ENCODE measurements at places on chromosomes 16 and 17. TPM values are rescaled to one million over a fixed set of nuclear protein-coding genes. Genes with fewer than 3 reads are reported as not detected.

DNA sequence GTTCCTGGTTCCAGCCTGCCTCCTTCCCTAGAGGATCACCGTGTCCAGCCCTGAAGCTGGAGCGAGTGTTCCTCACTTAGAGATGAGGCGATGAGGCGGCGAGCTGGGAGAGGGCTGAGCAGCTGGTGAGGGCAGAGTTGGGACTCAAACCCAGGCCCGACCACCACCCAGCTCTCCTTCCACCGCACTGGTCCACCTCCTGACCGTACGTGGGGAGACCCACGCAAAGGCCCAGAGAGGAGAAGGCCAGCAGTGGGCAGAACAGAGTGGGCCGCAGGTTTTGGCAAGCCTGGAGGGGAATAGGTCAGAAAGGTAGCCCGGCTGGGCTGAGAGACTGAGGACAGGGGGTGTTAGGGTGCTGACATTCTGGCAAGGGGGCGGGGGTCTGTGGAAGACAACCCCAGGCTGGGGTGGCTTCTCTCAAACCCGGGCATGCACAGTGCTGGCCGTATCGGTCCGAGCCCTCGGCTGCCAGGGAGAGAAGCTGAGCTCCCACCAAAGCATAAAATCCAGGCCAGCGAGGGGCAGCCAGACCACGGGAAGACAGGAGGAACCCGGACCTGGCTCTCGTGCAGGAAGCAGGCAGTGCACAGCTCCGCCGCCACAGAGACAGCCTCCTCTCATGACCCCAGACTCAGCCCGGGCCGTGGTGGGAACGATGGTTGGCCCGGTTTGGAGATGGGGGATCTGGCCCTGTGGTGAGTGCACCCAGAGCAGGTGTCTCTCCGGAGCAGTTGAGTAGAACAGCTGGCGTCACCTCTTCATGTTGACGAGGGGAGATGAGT lies 24.9 kb downstream of the MLYCD start:
- H3K36me3 ChIP-seq = no peaks in the 10 kb centered on the region
- H3K27me3 ChIP-seq = no peaks in the 10 kb centered on the region
- H3K27ac ChIP-seq = no peak overlapping the region
- no peak for DNase-seq

DNA sequence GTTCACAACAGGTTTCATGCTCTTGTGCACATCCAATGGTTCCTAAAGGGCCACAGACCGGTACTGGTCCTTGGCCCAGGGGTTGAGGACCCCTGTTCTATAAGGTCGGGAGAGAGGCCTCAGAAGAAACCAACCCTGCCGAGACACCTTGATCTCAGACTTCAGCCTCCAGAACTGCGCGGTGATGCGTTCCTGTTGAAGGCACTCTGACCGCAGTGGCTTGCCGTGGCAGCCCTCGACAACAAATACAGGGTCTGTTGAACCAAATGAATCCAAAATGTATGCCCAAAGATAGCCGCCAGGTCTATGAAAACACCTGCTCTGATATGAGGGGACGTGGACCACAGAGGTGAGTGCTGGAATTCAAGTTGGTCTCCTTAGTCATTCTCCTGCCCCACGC lies 389.8 kb downstream of the SEC14L1 start:
- no peak overlapping the region for H3K4me3 ChIP-seq
- no peaks in the 10 kb centered on the region for H3K27me3 ChIP-seq
- H3K4me1 ChIP-seq = no peaks in the 10 kb centered on the region
- H3K27ac ChIP-seq = no peak overlapping the region
- DNase-seq = no peak
- no peaks in the 10 kb centered on the region for H3K36me3 ChIP-seq

DNA sequence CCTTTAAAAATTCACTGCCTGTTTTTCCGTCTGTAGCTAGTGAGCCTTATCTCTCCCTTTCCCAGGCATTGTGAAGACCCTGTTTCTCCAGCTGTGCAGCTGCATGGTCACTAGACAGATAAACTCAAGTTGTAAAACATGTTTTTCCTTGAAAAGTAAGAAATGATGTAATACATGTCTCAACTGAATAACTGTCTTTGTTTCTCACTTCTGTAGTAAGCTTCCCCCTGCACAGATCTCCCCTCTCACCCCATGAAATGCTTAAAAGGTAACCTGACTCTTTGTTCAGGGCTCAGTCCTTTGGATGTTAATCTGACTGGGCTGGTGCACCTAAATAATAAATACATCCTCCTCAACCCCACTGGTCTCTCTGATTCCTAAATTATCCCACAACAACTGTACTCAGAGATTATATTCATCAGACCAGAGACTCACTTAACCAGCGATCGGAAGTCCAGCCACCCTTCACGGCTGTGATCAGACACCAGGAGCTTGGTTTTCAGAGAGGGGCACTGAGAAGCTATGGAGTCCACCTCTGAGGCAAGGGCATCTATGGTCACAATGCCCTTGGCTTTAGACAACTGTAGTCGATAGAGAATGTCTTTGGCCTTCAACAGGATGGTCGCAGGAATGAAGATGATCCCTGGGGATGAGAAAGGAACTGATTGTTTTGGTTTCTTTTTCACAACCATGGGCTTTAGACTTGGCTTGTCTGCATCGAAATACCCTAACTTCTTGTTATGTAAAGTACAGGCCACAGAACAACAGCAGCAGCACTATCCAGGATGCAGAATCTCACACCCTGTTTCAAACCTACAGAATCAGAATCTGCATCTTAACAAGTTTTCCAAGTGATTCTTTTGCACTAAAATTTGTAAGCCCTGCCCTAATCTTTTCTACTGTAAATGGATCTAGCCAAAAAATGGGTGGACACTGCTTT lies 15.4 kb downstream of the ACSM1 start:
- H3K27ac ChIP-seq = no peak overlapping the region
- no peak overlapping the region for H3K4me3 ChIP-seq
- 0 out of 2 replicates have a peak, but pooled peaks cover 3% of the 10 kb centered on the region for H3K27me3 ChIP-seq
- no peaks in the 10 kb centered on the region for H3K4me1 ChIP-seq
- DNase-seq = no peak

DNA sequence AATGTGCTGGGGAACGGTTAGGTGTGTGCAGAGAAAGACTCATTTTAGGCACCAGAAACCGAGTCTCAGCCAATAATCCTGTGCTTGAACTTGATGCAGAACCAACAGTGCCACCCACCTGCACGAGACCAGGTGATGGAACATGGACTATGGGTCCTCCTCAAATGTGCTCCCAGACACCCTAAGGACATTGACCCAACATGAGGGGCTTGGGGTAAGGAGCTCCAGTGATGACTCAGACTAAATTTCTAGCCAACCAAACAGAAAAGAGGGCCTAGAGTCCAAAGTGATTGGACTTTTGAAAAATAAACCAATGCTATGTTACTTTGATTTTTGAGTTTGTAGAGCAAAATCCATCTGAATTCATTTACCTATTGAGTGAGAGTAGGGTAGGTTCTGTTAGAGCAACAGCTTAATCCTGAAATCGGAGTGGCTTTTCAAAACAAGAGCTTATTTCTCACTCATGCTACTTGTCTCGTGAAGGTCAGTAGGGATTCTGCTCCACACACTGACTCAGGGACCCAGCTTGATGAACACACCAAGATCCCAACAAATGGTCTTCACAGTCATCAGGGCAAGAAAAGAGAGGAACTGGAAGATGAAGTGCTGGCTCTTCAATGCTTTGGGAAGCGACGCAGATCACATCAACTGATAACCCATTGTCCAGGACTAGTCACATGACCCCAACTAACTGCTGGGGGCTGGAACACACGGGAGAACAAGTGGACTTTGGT lies 21.8 kb downstream of the FAM20A start:
- no peak overlapping the region for H3K4me3 ChIP-seq
- no peak overlapping the region for H3K27ac ChIP-seq
- no peaks in the 10 kb centered on the region for H3K36me3 ChIP-seq
- no peaks in the 10 kb centered on the region for H3K4me1 ChIP-seq
- no peak for DNase-seq
- H3K27me3 ChIP-seq = no peaks in the 10 kb centered on the region

GRCh38 chr17:2898255-2898926 lies 102.2 kb downstream of the RAP1GAP2 start:
- no peaks in the 10 kb centered on the region for H3K36me3 ChIP-seq
- no peak for DNase-seq
- no peaks in the 10 kb centered on the region for H3K27me3 ChIP-seq
- peaks cover 17% of the 10 kb centered on the region for H3K4me1 ChIP-seq
- no peak overlapping the region for H3K27ac ChIP-seq

Gene SEZ6L2
- 49.3 TPM for total RNA-seq

Gene CSH2
- not detected for total RNA-seq

GRCh38 chr17:37388266-37388665 lies 12.5 kb downstream of the C17orf78 start:
- no peak for DNase-seq
- no peaks in the 10 kb centered on the region for H3K27me3 ChIP-seq

Gene CCT6B
- total RNA-seq = 1.1 TPM

Gene CCL7
- total RNA-seq = not detected

GRCh38 chr17:43382776-43383175 lies 16.0 kb upstream of the ARL4D start:
- DNase-seq = no peak
- H3K4me1 ChIP-seq = peaks cover 6% of the 10 kb centered on the region
- H3K36me3 ChIP-seq = no peaks in the 10 kb centered on the region
- no peaks in the 10 kb centered on the region for H3K27me3 ChIP-seq
- no peak overlapping the region for H3K4me3 ChIP-seq

GRCh38 chr17:1027044-1027443 lies 30.1 kb downstream of the TIMM22 start:
- H3K4me3 ChIP-seq = no peak overlapping the region
- peaks cover 5% of the 10 kb centered on the region for H3K4me1 ChIP-seq
- no peaks in the 10 kb centered on the region for H3K27me3 ChIP-seq
- no peak overlapping the region for H3K27ac ChIP-seq
- no peaks in the 10 kb centered on the region for H3K36me3 ChIP-seq

GRCh38 chr17:45353043-45353442 lies 36.2 kb upstream of the MAP3K14 start:
- H3K4me3 ChIP-seq = no peak overlapping the region
- DNase-seq = no peak
- no peaks in the 10 kb centered on the region for H3K36me3 ChIP-seq
- no peaks in the 10 kb centered on the region for H3K27me3 ChIP-seq

Gene KRT25
- total RNA-seq = not detected

DNA sequence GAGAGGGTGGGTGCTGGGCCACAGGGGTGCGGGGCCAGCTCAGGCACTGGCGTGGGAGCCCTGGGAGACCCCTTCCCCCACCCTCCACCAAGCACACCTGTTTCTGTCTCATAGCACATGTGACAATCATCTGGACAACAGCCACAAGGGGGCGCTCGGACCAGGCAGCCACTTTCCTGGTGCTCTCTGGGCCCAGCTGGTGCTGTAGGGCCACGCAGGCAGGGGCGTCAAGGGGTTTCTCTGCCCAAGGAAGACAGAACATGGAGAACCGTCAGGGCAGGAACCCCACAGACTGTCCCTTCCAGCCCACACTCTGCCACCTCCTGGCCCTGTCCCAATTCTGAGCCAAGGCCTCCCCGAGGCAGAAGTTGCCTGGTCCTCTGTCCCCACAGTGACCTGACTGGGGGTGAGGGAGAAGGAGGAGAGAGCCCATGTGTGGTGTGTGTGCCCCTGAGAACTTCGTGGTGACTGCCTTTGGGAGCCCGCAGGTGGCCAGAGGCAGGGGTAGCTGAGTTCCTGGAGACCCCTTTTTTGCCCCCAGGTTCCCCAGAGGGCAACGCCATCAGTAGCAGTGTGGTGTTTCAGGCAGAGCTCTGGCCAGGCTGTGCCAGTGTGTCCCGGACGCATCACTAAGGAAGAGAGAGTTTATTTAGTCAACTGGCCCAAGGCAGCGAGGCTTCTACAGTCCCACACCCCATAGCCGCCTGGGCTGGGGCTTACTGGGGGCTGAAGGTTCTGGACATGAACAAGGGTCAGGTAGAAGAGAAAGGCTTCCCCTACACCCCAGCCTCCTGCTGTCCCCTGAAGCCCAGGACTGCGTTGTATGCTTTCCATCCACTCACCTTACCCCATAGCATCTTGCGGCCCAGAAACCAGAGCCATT lies 3.1 kb upstream of the SETD6 start:
- H3K36me3 ChIP-seq = peaks cover 27% of the 10 kb centered on the region
- DNase-seq = no peak
- peaks cover 5% of the 10 kb centered on the region for H3K4me1 ChIP-seq

GRCh38 chr16:55367301-55367811 lies 43.4 kb downstream of the IRX6 start:
- H3K4me1 ChIP-seq = no peaks in the 10 kb centered on the region
- peaks cover 79% of the 10 kb centered on the region for H3K27me3 ChIP-seq
- no peaks in the 10 kb centered on the region for H3K36me3 ChIP-seq
- H3K4me3 ChIP-seq = no peak overlapping the region
- DNase-seq = no peak
- no peak overlapping the region for H3K27ac ChIP-seq

- H3K27ac ChIP-seq = no peak overlapping the region
- H3K4me3 ChIP-seq = peak overlapping the region; percentile 97
- no peaks in the 10 kb centered on the region for H3K27me3 ChIP-seq
- no peak for DNase-seq
- peaks cover 2% of the 10 kb centered on the region for H3K36me3 ChIP-seq
Measured at GRCh38 chr17:28334171-28334570, 1.1 kb downstream of the IFT20 start.

GRCh38 chr17:46984341-46984740 lies 5.3 kb upstream of the RPRML start:
- DNase-seq = no peak
- no peaks in the 10 kb centered on the region for H3K36me3 ChIP-seq
- H3K27me3 ChIP-seq = no peaks in the 10 kb centered on the region
- no peak overlapping the region for H3K4me3 ChIP-seq

GRCh38 chr17:3788200-3788599 lies 12.8 kb downstream of the ITGAE start:
- H3K4me3 ChIP-seq = no peak overlapping the region
- H3K27me3 ChIP-seq = no peaks in the 10 kb centered on the region
- H3K36me3 ChIP-seq = no peaks in the 10 kb centered on the region
- no peak for DNase-seq
- H3K27ac ChIP-seq = no peak overlapping the region

DNA sequence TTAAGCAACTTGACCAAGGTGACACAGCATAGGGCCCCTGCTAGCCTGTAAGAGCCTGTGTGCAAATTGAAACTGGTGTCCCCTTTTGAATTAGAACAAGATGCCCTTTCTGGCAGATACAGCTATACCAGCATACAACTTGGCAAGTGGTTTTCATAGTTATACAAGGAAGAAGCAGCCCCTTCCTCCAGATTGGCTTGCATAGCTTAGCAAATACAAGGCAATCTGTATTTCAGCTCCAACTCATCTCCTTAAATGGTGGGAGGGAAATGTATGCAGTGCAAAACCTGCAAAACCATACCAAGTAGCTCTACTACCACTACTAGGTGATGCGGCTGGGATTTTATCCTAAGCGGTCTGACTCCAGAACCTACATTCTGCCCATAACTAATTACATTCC lies 427.1 kb downstream of the HAPSTR1 start:
- no peak overlapping the region for H3K4me3 ChIP-seq
- no peak for DNase-seq
- no peaks in the 10 kb centered on the region for H3K36me3 ChIP-seq
- H3K27ac ChIP-seq = no peak overlapping the region

Gene FBXO39
- total RNA-seq = not detected

Gene ADAD2
- not detected for total RNA-seq

Gene TEKT1
- total RNA-seq = not detected

GRCh38 chr17:35006961-35007360 lies 26.6 kb downstream of the LIG3 start:
- peaks cover 11% of the 10 kb centered on the region for H3K36me3 ChIP-seq
- H3K4me1 ChIP-seq = no peaks in the 10 kb centered on the region
- no peaks in the 10 kb centered on the region for H3K27me3 ChIP-seq
- H3K27ac ChIP-seq = no peak overlapping the region
- DNase-seq = no peak

Gene SLFN14
- total RNA-seq = not detected

Gene SOX8
- 5.2 TPM for total RNA-seq

Measured in HCT116 (cell line).